Germinal center (tissue), 1 donor: ENCODE measurements at places on chromosomes 5 and 9.

DNA sequence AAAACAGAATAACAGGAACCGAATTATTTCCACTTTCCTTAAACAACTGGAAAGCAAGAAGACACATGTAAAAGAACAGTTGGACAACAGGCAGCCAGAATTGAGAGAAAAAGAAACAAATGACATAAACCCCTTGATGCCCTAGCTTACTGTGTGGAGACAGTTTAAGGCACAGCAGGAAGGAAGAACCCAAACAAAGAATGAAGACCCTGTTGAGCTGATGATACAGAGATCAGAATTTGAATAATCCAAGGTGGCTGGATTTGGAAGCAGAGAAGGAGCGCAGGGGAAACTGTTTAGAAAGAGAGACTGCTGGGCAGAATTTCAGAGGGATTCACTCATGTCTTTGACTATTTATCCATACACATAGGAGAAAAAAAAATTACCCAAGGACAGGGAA lies 316.3 kb upstream of the POU5F2 start:
- DNase-seq, result no peak

DNA sequence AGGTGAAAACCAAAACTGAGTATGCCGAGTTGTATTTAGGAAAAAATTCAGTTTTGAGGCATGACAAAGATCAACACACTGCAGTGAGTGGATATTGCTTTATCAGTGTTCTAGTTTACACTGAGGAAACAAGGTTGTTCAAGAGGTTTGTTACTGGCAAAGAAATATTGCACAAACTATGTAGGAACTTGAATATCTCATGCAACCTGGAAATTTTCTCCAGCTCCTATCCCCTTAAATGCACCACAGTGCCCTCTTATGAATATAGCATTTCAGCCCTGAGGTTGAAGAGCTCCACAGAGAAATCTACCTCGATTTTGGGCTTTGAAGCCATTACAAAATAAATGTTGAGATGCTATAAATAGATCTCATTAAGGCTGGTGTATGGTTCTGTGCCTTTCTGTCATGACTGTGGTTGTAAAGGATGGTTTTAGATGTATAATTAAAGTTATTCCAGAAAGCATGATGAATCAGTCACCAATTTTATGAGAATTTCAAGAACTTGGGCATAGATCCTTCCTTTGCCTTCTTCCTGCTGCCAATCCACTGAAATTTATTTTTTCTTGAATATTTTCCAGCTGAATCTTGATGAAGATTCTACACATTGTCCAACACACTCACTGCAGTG lies 159.3 kb downstream of the SPATA31D1 start:
- DNase-seq, result no peak

GRCh38 chr9:78158286-78158685 lies 77.6 kb upstream of the CEP78 start:
- no peak for DNase-seq

- no peak for DNase-seq
Observed at GRCh38 chr9:126523611-126524111, 90.1 kb upstream of the LMX1B start.

DNA sequence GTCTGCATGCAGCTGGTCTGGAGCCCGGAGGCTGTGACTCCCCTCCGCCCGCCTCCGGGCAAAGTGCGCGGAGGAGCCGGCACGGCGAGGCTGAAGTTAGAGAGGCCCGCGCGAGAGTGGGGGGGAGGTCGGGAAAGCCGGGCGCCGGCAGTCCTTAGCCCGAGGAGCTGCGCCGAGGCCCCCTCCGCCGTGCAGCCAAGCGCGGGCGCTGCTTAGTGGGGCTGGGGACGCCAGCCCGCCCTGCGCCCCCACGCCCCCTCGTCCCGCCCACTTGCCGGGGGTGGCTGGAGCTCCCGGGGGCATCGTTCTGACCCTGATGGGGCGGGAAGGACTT lies 403 bp downstream of the NINJ1 start:
- DNase-seq, result peak; percentile 59

DNA sequence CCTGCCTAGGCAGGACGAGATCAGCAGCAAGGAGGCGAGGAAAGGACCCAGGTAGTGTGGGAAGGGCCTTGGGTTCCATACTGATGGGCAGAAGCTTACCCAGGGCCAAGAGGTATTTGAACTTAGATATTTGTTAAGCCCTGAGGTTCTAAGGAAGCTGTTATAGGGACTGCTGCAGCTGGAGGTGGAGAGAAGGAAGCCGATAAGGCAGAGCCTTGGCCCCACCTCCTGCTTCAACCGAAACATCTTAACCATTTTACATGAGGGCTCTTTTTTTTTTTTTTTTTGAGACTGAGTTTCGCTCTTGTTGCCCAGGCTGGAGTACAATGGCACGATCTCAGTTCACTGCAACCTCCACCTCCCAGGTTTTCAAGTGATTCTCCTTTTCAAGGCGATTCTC lies 8.6 kb upstream of the AQP3 start:
- DNase-seq, result no peak

DNA sequence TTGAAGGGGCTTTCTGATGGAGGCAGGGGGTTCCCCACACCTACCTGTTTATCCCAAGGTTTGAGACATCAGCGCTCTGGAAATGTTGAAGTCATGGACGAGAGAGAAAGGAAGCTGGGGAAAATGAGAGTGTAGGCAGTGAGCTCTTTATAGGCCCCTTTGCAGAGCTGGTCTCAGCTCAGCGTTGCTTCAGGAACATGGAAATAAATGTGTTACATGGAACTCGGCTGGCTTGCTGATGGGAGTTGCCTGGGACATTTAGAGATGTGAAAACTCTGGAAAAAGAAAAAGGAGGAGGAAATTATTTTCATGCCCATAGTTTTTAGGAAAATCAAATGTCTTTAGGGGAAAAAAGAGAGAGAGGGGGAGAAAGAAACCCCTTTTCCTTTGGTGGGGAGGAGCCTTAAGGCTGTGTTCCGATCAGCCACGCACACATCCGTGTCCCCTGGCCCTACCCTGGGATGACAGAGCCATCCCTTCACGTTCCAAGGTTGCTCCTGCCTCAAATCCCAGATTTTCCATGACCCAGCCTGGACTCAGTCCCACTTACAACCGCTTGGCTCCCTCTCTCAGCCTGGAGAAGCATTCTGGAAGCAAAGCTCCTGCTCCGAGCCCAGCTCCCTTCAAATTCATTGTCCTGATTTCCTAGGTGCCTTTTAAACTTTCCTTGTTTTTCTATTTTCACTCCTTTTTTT lies 78.3 kb downstream of the COL27A1 start:
- DNase-seq, result no peak

DNA sequence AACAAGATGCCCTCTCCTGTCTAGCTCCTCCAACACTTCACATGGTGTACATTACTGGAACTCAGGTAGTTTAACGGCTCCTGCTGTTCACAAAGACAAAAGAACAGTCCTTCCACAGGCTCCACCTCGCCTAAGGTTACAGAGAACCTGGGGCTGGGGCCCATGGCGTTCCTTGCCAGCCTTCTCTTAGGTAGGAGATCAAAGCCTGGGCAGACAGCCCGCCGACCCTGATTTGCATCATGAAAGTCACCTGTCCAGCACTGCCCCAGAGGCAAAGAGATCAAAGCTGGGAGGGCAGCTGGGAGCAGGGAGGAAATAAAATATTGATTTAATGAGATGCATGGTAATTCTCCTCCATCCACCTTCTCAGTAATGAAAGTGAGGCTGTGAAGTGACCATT lies 115.0 kb upstream of the SLIT3 start:
- no peak for DNase-seq

DNA sequence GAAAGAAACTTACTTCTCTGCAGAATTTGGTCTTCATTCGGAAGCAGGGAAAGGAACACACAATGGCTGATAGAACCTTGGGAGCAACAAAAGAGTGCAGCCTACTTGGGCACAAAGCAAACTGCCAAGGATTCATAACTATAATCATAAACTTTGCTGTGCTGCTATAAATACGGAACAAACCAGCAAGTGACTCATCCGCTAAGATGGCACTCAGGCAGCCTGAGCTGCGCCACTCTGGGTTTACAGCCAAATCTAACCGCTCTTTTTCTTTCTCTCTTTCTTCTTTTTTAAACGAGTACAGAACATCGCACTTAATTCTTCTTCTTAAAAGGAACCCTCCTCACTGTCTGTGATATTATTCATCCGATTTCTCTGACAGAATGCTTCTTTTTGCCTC lies 81.1 kb downstream of the PTPN3 start:
- no peak for DNase-seq

GRCh38 chr9:68727636-68728035 lies 22.6 kb downstream of the PIP5K1B start:
- DNase-seq, result no peak

- no peak for DNase-seq
Observed at GRCh38 chr9:79980432-79980831, 408.7 kb downstream of the TLE4 start.

- DNase-seq, result no peak
Observed at GRCh38 chr5:59745415-59745863, 148.1 kb downstream of the PDE4D start.
